D341Med (cell line): ENCODE measurements at places on chromosomes 5 and 9.

GRCh38 chr5:96244696-96245095, 188.4 kb downstream of the PCSK1 start:
- DNase-seq, result no peak

- DNase-seq, result no peak
Observed at GRCh38 chr5:38249812-38250211, 8.5 kb upstream of the EGFLAM start.

DNA sequence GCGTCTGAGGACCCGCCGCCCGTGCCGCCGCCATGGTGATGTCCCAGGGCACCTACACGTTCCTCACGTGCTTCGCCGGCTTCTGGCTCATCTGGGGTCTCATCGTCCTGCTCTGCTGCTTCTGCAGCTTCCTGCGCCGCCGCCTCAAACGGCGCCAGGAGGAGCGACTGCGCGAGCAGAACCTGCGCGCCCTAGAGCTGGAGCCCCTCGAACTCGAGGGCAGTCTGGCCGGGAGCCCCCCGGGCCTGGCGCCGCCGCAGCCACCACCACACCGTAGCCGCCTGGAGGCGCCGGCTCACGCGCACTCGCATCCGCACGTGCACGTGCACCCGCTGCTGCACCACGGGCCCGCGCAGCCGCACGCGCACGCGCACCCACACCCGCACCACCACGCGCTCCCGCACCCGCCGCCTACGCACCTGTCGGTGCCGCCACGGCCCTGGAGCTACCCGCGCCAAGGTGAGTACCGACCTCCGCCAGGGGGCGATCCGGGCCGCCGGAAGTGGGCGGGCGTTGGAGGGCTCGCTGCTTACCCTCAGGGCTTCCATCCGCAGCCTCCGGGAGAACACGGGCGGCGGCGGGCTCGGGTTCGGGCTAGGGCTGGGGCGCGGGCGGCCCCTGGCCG, 8.5 kb downstream of the PRR7 start:
- peak; percentile 85 for DNase-seq

DNA sequence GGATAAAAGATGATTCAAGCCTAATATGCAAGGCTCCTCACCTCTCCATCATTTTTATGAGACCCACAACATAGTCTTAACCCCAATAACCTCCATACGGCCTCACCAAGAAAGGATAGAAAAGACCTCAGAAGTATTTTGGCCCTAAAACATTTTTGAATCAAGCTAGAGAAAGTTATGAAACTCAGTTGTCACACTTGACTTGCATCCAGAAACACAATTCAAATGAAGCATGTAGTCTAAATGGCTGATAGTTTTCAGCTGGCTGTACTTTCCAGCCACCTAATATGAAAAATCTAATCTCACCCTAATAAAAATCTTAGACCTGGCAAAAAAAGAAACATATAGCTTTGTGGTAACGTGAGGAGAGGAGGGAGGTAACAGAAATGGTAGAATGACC, 116.1 kb downstream of the ARL15 start:
- no peak for DNase-seq

- DNase-seq, result no peak
Observed at GRCh38 chr9:127458921-127459320, 7.6 kb downstream of the LRSAM1 start.

GRCh38 chr9:23682891-23683431, 143.1 kb downstream of the ELAVL2 start:
- no peak for DNase-seq

DNA sequence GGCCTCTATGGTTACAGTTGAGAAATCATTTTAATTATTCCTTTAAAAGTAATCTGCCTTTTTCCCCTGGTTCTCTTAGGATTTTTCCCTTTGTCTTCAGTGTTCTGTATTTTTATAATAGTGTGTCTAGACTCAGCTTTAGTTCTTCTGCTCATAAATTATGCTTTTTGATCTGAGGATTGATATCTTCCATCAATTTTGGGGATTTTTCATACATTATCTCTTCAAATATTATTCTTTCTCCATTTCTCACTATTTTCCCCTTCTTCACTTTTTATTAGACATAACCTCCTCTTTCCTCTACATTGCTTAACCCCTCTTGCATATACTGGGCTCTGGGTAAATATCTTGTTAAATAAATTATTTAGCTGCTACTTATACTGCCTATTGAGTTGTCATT, 36.3 kb upstream of the IL13 start:
- DNase-seq, result no peak

- no peak for DNase-seq
Observed at GRCh38 chr5:69517763-69518212, 25.2 kb downstream of the OCLN start.

- no peak for DNase-seq
Observed at GRCh38 chr9:77752554-77752953, 104.4 kb upstream of the GNA14 start.

DNA sequence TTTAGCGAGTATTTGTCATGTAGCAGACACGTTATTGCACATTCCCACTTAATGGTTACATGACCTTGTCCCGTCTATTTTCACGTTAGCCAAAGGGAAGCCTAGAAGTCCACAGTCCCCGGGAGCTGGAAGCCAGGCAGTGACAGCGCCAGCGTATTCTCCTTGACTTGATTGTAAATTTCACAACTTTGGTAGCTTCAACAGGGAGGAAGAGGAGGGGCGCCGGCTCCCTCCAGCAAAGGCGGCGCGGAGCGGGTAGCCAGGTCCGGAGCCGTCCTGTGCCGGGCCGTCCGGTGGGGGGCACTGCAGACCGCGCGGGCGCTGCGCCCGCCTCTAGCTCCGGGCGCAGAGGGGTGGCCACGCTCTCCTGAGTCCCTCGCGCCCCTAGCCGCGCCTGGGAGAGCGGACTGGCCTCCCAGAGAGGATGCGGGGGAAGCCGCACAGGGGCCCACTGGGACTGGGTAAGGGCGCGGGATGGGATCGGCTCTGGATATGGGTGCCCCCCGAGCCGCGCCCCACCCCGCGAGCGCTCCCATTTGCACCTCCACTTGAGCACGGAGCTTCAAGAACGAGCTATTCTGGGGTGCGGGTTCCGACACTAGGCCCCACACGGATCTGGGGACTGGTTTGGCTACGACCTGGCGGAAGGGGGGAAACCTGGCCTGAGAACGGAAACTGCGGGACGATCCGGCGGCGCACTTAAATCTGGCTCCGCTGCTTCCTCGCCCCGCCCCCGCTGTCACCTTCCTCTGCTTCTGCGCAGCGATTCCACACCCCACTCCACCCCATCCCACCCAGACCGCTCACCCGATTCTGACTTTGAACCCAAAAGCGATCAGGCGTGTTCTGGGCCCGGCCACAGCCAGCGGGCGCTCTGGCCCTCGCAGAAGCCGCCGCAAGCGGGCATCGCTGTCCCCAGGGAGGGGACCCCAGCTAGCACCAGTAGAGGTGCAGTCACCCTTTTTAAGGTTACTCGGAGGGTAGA, 23.8 kb downstream of the KLF4 start:
- peak; percentile 87 for DNase-seq

- no peak for DNase-seq
Observed at GRCh38 chr5:67669916-67670315, 473.3 kb upstream of the CD180 start.

DNA sequence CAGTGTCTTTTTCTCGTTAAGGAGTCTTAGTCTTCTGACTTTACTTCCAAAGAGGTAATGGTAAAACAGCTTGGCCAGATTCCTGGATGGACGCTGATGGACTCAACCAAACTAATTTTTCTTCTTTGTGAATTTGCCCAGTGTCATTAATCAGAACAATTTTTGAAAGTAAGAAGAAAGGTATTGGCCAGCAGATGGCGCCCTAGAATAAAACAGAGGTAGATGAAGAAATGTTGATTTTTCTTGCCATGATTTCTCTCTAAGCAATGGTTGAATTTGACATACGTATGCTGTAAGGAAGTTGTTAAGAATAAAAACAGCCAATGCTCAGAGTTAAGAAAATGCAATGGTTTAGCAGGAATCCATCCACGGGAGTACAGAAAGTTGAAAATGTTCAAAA, 500.0 kb downstream of the DIRAS2 start:
- DNase-seq, result no peak

GRCh38 chr9:92658611-92659010, 11.3 kb downstream of the IPPK start:
- DNase-seq, result no peak

GRCh38 chr5:174151599-174152181, 106.2 kb downstream of the NSG2 start:
- DNase-seq, result no peak

GRCh38 chr9:107999011-107999410, 509.4 kb upstream of the KLF4 start:
- DNase-seq, result no peak

- DNase-seq, result no peak
Observed at GRCh38 chr5:2207109-2207399, 324.3 kb upstream of the IRX4 start.

DNA sequence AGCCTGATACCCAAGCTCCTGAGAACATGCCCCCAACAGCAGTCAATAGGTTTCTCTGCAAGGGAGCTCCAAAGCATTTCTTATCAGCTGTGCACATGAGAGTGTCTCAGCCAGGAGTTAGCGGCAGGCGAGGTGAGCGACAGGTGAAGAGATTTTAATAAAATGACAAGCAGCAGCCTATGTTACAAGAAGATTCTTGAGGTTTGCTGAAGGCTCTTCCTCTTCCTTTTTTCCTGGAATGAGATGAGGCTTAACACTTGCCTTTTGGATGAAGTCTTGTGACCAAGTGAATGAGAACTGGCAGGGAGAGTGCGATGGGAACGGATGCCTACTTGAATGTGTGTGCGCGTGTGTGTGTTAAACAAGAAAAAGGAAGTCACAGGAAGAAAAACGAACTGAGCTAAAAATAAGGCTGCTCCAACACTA, 76.1 kb downstream of the SHB start:
- no peak for DNase-seq

DNA sequence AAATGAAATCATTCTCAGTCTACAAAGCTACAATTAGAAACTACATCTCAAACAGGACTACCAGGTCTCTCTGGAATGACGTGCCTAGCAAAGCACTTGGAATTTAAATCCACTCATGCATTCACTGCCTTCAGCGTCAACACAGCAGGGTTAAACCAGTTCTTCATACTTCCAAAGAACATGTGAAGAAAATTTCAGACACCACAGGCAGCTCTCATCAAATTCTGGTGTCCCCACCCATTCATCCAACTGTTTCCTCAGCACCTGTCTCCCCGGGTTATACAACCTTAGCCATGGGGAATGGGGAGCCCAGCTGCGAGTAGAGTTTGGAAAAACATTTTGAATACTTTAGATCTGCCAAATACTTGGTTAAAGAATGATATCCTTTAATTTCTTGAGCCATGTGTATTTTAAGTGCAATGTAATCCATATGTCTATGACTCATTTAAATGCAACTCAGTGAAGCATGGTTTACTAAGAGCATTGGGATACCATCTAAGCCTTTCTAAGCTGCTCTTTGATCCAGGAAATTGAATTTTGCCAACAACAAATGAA, 17.5 kb downstream of the ADAM19 start:
- DNase-seq, result no peak

- no peak for DNase-seq
Observed at GRCh38 chr5:116658141-116658540, 83.5 kb upstream of the SEMA6A start.

GRCh38 chr5:181187500-181188213, 17.3 kb downstream of the TRIM7 start:
- peak; percentile 72 for DNase-seq

GRCh38 chr5:43560128-43560527, 3.3 kb upstream of the PAIP1 start:
- DNase-seq, result no peak

DNA sequence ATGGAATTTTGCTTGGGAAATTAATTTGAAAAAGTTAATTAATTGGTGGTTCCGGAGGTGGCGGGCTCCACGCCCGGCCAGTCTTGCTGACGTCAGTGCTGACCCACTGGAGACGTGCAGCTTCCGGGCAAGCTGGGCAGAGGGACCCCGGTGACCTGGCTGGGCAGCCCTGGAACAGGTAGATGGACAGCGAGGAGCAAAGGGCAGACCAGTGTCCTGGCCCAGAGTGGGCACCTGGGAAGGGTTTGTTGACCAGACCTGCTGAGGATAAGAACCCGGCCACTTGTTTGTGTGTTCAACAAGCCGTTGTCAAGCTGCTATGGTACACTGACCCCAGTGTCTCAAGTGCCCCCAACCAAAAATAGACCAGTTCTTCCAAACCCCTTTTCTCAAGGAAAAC, 17.5 kb downstream of the CXXC5 start:
- DNase-seq, result no peak

DNA sequence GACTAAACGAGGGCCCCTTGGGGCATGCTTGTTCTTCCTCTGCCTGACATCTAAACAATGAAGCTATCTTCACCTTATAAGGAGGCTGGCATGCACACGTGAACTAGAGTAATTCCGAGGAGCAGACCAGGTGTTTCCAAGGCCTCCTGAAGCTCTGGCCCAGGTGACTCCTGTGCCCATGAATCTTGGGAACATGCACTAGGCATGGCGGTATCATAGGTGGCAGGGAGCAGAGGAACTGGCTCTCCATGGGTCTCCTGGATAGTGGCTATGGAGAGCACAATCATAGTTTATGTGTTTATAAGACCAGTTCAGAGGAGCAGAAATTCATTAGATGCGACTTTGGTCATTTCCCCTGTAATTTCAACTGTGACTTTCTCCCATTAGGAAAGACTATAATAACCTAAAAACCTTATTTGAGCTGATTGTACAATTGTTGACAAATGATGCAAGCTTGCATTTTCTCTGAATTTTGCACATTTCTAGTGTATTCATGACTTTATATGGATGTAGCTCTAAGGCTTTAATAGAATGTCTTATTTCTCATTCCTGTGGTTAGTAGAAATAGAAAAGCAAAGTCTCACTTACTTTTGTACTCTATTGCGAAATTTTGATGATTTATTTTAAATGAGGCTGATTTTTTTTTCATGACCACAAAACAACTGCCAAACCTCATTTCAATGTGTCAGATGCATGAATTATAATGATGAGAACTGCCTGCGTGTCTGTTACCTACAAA, 135.3 kb upstream of the RPS23 start:
- DNase-seq, result no peak

DNA sequence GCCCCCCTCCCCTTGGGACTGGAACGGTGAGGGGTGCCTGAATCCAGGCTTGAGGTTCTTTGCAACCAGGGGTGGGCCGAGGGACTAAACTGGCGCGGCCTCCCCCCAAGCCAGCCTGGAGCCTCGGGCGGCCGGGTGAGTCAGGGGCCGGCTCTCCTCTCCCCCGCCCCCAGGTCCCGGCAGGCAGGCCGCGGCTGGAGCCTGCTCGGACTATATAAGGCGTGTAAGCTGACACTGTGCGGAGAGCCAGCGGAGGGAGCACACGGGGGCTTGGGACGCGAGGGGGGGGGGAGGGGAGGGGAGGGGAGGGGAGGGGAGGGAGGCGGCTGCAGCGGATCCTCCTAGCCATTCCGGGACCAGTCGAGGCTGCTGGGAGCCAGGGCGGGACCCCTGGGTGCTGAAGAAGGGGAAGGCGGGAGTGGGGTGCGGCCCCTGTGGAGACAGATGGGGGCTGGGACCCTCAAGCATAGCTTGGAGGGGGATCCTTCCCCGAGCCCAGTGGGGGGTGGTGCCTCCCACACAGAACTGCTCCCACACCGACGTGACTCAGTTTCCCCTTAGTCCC, 595 bp downstream of the PDLIM7 start:
- peak; percentile 83 for DNase-seq

- no peak for DNase-seq
Observed at GRCh38 chr9:93080406-93080805, 15.6 kb upstream of the CARD19 start.
